Fibroblast of the aortic adventitia (primary cell): ENCODE measurements at places on chromosomes 16 and 17.

DNA sequence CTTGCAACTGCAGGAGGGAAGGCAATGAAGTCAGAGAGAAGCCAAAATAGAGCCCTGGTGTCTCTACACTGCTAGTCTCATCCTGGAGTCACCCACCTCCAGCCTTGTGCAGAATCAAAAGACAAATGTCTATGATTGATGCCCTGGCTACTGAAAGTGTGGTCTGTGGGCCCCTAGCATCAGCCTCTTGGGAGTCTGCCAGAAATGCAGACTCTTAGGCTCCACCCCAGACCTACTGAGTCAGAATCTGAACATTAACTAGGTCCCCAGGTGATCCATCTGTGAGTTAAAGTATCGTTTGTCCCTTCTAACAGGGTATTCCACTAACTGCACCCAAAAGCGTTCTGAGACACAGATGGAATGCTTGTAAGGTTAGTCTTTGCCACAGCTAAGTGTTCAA is 21.2 kb downstream of the EARS2 start:
- no peak for DNase-seq

DNA sequence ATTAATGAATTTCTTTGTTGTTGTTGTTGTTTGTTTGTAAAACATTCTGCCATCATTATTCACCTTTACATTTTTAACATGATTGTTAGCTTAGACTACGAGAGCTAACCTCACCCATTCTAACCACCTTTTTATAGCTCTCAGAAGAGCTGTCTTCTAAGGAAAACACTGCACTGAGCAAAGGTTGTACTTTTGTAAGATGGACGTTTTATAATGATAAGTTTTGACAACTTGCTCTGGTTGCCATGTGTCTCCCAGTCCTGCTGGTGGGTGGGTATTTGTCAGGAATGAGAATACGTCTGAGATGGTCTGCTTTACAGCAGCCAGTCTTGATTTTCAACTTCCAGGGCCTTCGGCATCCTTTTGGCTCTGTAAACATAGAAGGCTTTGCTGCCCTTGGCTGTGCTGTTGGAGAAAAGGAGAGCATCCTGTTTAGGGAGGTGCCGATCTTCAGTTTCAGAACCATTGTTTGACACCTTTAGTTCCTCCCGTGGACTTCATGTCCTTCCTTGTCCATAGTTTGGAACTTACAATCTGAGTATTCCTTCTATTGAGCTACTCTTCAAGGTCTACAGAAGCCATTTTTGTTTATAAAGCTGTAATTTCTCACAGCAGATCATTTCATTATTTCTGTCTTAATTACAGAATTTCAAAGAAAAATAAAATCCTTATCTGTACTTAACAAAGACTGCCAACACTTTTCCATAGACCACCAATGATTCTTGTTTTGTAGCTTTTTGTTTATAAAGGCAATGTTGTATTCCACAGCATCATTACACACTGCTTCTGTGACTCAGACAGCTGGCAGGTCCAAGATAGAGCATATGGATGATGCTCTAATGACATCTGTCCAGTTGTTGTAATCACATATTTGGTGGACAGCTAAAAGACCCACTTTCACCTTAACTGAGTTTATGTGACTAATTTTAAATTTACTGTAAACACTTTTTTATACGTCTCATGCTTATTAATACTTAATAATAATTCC is 270.1 kb upstream of the TBX2 start:
- no peak for DNase-seq

- no peak for DNase-seq
Measured at GRCh38 chr16:88796278-88796677, 7.3 kb upstream of the CDT1 start.

DNA sequence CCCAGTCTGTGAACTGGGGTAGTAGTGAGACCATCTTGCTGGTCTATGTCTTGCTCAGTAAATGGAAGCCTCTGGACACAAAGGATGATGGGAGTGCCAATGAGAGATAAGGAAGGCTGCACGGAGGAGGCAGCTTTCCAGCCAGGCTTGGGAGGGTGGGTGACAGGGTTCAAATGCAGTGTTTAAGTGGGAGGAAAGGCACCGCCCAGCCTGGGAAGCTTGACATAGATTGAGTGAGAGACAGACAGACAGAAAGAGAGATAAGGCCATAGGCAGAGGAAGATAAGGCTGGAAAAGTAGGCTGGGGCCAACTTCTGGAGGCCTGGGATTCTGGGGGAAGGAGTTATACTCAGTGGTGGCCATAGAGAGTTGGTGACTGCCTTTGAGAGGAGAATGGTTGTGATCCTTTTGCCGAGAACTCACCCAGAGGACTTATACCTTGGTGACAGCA is 7.2 kb upstream of the COL1A1 start:
- DNase-seq: peak; percentile 39

GRCh38 chr16:88017587-88018101 is 66.4 kb downstream of the BANP start:
- DNase-seq: no peak

- no peak for DNase-seq
Measured at GRCh38 chr16:68665501-68665900, 20.4 kb downstream of the CDH3 start.

GRCh38 chr17:15354256-15354655 is 12.9 kb upstream of the TEKT3 start:
- DNase-seq: no peak

- DNase-seq: no peak
Measured at GRCh38 chr16:56981729-56982271, 7.6 kb upstream of the NLRC5 start.

- DNase-seq: no peak
Measured at GRCh38 chr16:1073566-1074378, 1.2 kb downstream of the SSTR5 start.

GRCh38 chr16:4323071-4323844 is 7.4 kb downstream of the GLIS2 start:
- no peak for DNase-seq

- DNase-seq: no peak
Measured at GRCh38 chr17:47732399-47733046, 513 bp upstream of the TBX21 start.

DNA sequence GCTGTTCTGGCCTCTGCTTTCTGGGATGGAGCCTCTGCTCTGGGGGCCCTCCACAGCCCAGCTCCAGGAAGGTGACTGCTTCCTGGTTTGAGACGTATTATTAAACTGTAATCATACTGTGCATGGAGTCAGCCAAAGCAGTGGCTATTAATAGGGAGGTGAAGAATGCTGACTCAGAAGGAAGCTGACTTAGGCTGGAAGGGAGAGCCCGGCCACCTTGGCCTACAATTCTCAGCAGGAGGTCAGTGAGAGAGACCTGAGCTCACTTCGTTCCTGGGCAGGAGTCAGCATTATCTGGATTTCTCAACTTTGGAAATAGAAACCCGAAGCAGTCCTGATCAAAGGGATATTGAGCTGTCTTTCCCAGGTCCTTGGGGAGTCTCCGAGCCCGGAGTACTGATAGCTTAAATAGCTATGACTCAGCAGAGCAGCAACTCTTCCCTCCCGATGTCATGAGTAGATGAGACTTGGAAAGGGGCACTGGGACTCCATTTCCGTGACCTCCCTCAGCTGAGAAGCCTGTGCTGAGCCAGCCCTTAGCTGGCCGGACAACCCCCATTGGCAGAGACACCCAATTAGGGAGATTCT is 91.8 kb downstream of the YPEL2 start:
- DNase-seq: peak; percentile 96

DNA sequence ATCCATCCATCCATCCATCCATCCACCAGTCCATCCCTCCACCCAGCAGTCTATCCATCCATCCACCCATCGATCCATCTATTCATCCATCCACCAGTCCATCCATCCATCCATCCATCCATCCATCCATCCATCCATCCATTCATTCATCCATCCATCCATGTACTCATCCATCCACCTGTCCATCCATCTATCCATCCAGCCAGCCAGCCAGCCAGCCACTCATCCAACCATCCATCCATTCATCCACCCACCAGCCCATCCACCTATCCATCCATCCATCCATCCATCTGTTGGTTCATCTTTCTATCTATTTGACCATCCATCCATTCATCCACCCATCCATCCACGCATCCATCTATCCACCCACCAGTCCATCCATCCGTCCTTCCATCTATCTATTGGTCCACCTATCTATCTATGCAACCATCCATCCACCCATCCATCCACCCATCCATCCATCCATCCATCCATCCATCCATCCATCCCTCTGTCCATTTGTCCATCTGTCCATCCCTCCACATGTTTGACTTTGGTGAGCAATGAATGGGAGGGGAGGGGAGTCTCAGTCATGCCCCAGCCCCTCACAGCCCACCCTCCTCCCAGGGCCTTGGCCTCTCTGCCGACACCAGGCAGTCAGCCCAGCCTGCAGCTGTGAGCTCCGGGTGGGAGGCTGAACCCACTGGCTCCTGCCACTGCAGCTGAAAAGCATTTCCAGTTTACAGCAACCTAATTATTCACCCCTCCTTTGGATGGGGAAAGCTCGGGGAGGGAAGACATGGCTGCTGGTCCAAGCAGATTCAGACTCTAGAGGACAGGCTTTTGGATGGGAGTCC is 38.1 kb upstream of the SSTR5 start:
- no peak for DNase-seq

GRCh38 chr17:35660902-35661301 is 70.5 kb upstream of the RASL10B start:
- DNase-seq: no peak

- DNase-seq: no peak
Measured at GRCh38 chr16:57775661-57776469, 26.4 kb downstream of the KIFC3 start.

DNA sequence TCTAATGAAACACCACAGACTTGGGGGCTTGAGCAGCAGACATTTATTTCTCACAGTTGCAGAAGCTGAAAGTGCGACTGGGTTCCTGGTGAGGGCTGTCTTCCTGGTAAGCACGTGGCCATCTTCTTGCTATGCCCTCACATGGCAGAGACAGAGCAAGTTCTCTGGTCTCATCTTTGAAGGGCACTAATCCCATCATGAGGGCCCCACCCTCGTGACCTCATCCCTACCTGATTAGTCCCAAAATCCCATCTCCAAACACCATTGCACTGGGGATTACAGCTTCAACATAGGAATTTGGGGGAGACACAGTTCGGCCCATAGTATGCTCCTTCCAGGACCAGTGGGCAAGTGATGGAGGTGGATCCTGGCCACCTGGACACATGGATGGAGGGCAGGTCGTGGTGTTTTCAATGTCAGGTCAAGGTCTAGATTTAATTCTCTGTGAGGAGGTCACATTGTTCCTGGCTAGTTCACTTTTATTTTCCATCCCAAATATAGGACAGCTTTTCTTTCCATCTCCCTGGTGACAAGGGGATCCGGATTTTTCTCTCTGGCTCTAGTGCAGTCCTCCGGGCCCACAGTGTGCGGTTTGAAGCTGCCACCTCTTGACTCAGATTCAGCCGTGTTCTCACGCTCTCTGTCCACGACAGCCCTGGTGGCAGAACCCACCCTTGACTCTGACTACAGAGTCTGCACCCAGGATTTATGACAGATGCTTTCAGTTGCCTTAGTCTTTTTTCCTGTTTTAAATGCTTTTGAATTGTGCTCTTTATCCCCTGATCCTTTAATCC is 160.5 kb upstream of the NOL11 start:
- no peak for DNase-seq

DNA sequence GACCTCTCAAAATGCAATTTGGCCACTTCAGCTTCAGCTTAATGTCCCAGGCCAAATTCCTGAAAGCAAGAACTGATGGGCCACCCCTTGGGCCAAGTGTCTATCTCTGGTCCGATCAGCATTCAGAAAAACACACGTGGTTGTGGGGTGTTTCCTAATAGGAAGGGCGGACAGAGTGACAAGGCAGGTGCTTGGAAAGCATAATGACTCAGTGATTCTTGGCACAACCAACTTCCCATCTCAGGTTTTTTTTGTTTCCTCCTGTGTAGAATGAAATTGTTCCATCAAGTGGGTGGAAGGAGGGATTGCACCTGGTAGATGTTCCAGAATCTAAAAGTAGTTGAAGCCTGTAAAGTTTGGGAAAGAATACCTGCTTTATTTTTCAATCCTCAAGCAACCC is 155.6 kb downstream of the HS3ST2 start:
- DNase-seq: no peak

- no peak for DNase-seq
Measured at GRCh38 chr16:3283543-3284447, 504 bp downstream of the ZNF263 start.

GRCh38 chr17:65366102-65366844 is 195.2 kb downstream of the AXIN2 start:
- DNase-seq: no peak

DNA sequence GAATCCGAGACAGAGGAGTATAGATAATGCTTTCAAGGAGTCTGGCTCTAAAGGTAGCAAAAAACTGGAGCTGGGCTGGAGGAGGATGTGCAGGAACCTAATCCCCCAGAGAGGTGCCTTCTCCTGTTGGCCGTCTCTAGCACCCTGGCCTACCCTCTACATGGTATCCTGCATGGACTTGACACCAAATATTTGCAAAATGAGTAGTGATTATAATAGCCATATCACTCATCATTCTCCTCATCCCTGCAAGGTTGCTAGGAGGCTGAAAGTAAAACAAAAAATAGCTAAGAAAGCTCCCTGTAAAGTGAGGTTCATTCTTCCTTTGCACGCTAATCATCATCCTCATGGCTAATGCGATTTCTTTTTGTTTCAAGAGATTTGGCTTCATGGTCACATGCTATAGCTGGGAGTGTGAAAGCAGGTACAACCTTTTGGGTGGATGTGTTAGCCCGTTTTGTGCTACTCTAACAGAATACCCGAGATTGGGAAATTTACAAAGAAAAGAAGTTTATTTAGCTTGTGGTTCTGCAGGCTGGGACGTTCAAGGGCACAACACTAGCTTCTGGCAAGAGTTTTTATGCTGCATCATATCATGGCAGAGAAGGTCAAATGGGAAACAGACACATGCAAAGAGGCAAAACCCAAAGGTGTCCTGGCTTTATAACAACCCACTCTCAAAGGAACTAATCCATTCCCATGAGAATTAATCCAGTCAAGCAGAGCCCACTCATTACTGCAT is 27.1 kb upstream of the CIITA start:
- no peak for DNase-seq

DNA sequence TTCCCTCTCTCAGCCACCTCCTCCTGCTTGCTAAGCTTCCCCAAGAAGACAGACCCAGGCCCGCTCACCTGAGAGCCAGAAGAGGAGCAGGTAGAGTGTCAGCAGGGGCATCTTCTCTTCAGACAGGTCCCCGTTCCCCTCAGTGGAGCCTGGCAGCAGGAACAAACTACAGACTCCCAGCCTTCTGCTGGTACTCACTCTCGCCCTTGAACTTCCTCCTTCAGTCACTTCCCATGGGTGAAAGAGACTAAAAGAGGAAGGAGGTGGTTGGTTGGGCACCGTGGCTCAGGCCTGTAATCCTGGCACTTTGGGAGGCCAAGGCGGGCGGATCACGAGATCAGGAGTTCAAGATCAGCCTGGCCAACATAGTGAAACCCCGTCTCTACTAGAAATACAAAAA is at the start of gene CD300LF:
CD300LF (minus strand) TSS at position 168 of the 400 bp plus-strand sequence; CDS start at position 111, 57 bp downstream.
- no peak for DNase-seq

DNA sequence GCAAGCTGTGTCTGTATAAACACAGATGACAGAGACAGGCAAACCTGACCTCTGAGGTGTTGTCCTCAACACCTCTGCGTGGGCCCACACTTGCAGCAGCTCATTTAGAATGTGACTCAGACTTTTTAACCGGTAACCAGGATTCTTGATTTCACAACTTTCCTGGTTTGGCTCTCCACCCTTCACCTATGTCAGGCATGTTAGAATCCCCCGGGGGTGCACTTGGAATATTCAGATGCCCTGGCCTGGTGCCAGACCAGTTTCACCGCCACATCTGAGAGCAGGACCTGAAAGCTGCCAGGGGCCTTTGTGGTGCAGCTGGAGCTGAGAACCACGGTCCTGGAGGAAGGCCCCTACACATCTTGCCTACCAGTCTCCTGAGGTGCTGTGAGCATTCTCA is 4.8 kb downstream of the DHODH start:
- peak; percentile 19 for DNase-seq

- no peak for DNase-seq
Measured at GRCh38 chr16:75481475-75481874, 13.8 kb downstream of the CHST6 start.
